RPMI7951 (cell line): ENCODE measurements at places on chromosomes 3 and 15. TPM values are rescaled to one million over a fixed set of nuclear protein-coding genes. Genes with fewer than 3 reads are reported as not detected.

CRTAP gene
- 256 and 302 TPM in 2 replicates for total RNA-seq

CCR8 gene
- total RNA-seq = not detected in 2 replicates

DNA sequence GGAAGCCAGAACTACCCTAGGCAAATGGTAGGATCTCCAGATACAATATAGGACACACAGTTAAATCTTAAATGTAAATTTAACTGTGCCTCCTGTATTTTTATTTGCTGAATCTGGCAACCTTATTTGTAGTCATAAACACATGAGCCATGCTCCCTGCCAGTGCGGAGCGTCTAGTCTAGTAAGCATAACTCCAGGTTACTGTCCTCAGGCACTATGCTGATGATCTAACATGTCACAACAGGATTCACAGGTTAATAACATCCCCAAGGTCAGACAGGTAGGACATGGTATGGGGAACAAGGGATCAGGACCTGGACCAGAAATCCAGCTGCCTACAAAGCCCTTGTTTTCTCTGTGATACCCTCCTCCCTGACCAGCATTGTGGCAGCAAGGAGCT is 305.1 kb downstream of the CACNA2D3 start:
- DNase-seq = no peak

AMIGO3 gene
- 1.1 and 4.3 TPM in 2 replicates for total RNA-seq

DNA sequence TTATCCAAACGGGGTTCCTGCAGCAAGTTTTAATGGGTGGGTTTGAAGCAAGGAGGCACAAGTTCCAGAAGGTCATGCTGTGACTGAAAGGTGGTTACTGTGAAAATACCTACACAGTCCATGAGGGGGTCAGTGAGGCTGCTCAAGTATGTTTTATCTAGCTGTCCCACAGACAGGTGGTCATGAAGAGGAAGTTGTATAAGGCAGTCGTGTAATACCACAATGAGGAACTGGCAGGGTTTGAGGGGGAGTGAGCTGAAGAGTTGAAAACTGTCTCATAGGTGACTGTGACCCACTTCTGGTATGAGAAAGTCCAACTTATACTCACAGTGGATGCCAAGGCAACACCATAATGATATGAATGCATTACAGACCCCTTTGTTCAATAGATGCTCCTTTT is 856.8 kb downstream of the OTOL1 start:
- DNase-seq = no peak

- DNase-seq = no peak
Observed at GRCh38 chr15:76939715-76940114, 8.2 kb downstream of the RCN2 start.

GRCh38 chr3:60497902-60498301 is 753.4 kb downstream of the FHIT start:
- no peak for DNase-seq
